ENCODE measurements at places on chromosomes 11 and 22.

- no peak for DNase-seq
Observed at GRCh38 chr11:1272531-1272930, 36.9 kb downstream of the TOLLIP start.

GRCh38 chr11:19551457-19551856 lies 161.2 kb upstream of the NAV2 start:
- no peak for DNase-seq

DNA sequence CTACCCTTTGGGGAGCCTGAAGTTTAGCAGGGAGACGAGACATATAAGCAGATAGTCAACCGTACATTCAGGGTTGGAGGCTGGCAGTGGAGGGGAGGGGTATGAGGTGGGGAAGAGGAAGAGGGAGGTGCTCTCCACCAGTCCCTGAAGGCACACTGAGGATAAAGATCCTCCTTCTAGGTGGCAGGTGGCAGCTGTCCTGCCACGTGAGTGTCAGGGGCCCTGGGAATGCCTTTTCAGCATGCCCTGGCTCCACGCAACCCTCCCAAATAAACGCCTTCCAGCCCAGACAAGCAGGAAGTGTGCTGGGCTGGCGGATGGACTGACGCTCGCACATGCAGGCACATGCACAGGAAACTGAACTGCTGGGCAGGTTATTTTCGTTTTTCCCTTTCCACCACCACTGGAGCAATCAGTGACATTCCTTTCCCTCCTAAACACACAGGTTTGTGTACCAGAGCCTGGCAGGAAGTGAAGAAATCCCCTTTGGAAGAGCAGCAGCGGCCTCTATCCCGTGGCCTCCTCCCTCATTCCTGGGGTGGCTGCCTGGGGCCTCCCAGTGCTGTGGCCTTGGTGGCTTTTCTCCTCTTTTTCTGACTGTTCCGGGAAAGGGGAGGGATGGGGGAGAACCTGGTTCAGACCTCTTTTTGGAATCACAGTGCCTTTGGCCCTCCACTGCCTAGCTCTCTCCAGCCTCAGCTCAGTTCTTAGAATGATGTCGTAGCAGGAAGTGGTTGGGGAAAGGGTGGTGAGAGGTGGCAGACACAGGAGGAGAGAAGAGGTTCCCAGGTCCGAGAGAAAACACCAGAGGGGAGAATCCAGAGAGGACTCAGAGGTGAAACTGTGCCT lies 157.0 kb upstream of the TIMP3 start:
- DNase-seq, result no peak

- no peak for DNase-seq
Observed at GRCh38 chr11:82775736-82776346, 42.2 kb upstream of the FAM181B start.

DNA sequence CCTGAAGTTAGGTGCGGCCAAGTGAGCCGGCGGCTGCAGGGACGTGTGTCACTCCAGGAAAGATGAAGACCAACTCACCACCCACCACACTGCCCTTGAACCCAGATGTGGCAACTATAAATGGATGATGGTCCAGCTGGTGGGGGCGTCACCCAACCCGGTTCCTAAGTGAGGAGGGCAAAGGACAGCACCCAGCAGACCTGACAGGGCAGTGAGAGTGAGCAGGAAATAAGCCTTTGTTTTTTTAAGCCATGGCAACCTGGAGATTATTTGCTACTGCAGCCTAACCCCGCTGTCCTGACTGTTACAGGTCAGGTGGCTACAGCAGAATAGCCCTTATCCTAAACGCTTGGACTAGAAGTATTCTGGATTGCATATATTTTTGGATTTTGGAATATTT lies 228.9 kb downstream of the CTTN start:
- no peak for DNase-seq

- DNase-seq, result no peak
Observed at GRCh38 chr11:44785856-44786607, 59.3 kb downstream of the TSPAN18 start.

DNA sequence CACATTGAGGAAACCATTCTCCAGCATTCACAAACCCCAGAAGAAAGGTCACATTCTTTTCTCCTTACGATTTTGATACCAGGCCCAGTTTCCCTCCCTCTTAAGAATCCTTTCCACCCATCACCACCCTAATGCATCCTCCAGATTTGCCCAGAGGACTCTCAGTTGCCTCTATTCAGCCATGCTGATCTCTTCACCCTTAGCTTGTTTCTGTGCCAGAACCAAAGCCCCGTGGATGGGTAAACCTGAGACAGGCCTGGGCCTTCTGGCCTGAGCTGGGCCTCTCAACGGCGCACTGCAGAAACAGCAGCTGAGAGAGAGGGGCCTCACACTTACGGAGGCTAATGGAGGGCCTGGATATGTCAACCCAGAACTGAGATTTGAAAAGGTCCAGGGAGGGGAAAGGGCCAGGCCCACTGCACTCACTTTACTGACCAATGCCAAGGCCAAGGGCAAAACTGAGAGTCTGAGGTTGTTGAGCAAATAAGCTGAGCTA lies 32.2 kb upstream of the OAF start:
- DNase-seq, result no peak

DNA sequence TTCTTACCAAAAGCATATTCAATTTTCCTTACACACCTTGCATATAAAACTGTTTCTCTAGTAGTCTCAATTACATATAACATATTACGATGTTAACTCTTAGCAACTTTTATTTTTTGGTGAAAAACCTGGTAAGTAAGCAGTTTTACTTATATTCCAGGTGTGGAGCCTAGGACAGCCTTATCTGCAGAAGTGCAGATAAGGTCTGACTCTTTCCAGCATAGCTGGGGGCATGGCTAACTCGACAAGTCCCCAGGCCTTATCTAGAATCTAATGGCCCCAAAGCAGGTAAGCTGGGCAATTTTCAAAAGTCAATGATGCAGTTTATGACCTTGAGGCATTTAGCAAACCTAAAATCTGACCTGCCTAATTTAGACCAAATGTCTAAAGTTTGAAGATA lies 4.2 kb upstream of the C1QTNF6 start:
- DNase-seq, result no peak

DNA sequence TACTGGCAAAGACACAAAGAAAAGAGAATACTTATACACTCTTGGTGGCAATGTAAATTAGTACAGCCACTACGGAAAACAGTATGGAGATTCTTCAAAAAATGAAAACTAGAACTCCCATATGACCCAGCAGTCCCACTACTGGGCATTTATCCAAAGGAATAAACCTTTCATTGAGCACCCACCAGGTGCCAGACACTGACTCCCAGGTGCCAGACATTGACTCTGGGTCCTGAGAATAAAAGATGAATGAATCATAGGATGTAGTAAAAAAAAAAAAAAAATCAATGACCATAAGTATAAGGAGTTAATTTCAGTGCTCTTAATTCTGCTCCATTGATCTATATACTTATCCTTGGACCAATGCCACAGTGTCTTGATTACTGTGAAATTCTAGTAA lies 28.2 kb downstream of the HEPHL1 start:
- DNase-seq, result no peak

DNA sequence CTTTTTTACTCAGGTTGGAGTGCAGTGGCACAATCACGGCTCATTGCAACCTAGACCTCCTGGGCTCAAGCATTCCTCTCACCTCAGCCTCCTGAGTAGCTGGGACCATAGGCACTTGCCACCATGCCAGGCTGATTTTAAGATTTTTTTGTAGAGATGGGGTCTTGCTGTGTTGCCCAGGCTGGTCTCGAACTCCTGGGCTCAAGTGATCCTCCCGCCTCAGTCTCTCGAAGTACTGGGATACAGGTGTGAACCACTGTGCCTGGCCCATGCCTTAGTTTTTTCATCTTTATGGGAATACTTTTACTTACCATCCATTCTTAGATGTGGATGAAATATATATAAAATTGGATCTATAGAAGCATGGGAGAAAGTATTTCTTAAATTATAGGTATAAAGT lies 5.2 kb downstream of the PACS1 start:
- no peak for DNase-seq

DNA sequence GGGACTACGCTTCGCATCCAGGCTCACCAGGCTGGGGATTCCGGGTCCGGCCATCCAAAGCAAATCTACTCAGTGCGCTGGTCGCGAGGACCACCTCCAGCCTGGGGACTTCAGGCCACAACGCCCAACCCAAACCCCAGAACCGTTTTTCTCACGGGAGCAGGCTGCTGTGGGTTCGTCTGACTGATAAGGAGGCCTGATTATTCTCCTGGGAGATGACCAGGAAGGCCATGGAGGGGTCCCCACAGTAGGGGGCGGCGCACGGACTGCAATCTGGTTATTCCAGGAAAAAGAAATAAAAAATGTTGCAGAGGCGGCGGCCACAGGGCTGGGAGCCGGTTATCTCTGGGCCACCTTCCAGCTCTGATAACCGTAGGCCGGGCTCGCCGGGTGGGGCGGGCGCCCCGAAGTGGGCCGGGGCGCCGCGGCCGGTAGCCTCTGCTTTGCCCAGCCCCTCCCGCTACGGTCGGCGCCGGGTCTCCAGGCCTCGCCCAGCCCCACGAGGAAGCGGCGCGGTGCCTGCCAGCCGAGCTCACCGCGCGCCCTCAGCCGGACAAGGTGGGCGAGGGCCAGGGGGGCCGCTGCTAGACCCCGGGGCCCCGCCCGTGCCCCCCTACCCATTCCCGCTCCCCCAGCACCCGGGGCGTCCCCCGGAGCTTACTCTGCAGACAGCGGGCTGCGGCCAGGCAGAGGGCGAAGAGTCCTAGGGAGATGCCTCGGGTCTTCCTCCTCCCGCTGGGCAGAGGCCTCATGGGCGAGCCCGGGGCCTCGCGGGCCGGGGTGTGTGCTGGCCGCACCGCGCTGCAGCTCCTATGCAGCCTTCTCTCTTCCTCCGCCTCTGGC lies 446 bp downstream of the VSTM5 start:
- DNase-seq, result no peak

DNA sequence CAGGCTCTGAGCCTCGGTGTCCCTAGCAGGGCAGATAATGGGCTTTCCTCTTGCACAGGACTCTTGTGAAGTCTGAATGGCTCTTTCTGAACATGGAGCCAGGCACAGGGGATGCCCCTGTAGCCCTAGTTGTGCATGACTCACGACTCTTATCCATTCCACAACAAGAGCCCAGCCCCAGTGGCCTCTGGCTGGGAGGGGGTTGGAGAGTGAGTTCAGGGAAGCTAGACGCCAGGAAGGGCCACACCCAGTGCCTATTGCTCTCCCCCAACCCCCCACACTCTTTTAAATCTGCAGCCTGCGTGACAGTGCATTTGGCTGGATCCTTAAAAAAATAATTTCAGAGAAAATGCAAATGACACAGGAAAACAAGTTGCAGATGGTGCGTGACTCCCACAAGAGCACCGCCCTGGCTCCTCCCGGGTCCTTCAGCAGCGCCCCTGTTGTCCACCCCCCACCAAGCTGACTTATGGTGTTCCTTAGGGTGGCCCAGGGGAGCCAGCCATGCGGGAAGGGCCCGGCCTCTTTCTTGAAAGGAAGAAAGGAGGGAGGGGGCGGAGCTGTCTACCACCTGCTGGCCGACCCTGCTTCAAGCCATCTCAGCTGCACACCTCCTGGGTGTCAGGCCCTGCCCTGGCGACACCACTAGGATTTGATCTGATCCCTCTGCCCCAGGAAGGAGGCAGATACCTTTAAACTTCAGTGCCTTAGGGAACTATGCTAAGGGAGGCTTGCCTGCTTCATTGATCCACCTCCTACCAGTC lies 74.7 kb downstream of the MN1 start:
- no peak for DNase-seq

DNA sequence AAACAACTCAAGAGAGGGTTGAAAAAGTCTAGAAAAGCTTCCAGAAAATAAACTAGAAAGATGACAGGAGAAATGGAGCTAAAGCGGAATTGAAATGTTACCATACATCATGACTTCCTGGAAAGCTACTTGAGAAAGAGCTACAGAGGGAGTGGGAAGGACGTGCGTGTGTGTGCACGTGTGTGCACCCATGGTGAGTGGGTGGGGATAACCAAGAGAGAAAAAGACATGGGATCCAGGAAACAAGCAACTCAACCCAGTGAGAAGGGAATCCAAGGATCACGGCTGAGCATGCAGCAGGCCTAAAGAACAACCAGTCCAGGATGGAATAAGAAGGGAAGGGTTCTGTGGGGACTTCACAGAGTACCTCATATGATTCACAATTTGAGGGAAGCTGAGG lies 21.6 kb downstream of the APOL1 start:
- DNase-seq, result no peak

GRCh38 chr11:125938418-125938817 lies 7.4 kb upstream of the VSIG10L2 start:
- no peak for DNase-seq

Data from NCI-H1436 treated with DMSO at 0.1 percent for 48 hours (cell line).